ENCODE measurements at places on chromosomes 16 and 17. TPM values are rescaled to one million over a fixed set of nuclear protein-coding genes. Genes with fewer than 3 reads are reported as not detected.

DNA sequence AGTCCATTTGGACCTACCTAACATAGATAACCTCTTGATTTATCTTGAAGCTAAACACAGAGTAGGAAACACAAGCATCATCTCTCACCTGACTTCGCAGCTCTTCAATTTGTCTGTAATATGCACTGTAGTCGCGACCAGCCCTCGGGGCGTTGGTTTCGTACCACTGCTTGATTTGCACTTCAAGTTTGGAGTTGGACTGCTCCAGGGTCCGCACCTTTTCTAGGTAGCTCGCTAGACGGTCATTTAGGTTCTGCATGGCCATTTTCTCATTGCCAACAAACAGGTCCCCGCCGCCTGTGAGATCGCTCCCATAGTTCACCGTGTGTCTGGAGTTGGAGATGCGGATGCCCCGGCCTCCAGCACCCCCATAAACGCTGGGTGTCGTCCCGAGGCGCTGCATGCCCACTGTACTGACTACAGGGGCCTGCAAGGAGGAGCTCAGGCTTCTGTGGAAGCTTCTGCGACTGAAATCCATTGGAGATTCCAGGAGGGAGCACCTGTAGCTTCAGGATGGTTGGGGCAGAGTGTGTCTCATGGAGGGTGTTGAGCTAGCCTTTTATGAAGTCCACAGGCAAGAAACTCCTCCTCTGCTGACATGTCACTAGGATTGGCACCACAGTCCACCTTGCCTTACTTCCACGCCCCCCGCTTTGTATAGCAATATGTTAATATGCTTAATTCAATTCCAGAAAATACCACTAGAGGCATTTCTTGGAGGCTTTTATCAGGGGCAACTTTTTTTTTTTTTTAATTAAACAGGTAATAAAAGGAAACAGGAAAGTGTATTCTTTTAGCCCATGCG, at the start of gene KRT20:
Gene KRT20 (minus strand): TSS at position 535 of the 805 bp plus-strand sequence. CDS start 57 bp downstream, at position 478.
- DNase-seq: no peak
- no peaks in the 10 kb centered on the region for H3K36me3 ChIP-seq
- no peak within 1 kb of the TSS for H3K27ac ChIP-seq
- H3K27me3 ChIP-seq: peaks cover 55% of the 10 kb centered on the region

GRCh38 chr17:72976971-72977770, 115.3 kb downstream of the SLC39A11 start:
- no peak for DNase-seq
- peaks cover 28% of the 10 kb centered on the region for H3K4me1 ChIP-seq
- H3K36me3 ChIP-seq: no peaks in the 10 kb centered on the region
- H3K27me3 ChIP-seq: no peaks in the 10 kb centered on the region
- H3K27ac ChIP-seq: peak overlapping the region; percentile 98

DNA sequence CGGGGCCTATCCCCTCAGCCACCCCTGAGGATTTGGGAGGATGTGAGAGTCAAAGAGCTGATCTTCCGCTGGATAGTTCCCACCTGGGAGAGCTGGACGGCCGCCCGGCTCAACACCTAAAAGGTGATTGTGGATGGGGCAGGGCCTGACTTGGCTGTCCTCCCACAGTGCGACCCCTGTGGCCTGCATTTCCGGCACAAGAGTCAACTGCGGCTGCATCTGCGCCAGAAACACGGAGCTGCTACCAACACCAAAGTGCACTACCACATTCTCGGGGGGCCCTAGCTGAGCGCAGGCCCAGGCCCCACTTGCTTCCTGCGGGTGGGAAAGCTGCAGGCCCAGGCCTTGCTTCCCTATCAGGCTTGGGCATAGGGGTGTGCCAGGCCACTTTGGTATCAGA, 4.5 kb downstream of the BCL6B start:
- H3K4me1 ChIP-seq: peaks cover 7% of the 10 kb centered on the region
- H3K36me3 ChIP-seq: no peaks in the 10 kb centered on the region
- no peak for DNase-seq
- H3K4me3 ChIP-seq: no peak overlapping the region
- peaks cover 11% of the 10 kb centered on the region for H3K27me3 ChIP-seq

GRCh38 chr17:59521465-59522126, 43.8 kb upstream of the DHX40 start:
- peaks cover 4% of the 10 kb centered on the region for H3K4me1 ChIP-seq
- no peaks in the 10 kb centered on the region for H3K36me3 ChIP-seq
- H3K27ac ChIP-seq: peak overlapping the region; percentile 87
- peaks cover 15% of the 10 kb centered on the region for H3K27me3 ChIP-seq
- no peak overlapping the region for H3K4me3 ChIP-seq

GRCh38 chr17:50152736-50153135, 2.3 kb upstream of the PPP1R9B start:
- no peak for DNase-seq
- no peaks in the 10 kb centered on the region for H3K27me3 ChIP-seq
- peaks cover 26% of the 10 kb centered on the region for H3K4me1 ChIP-seq
- H3K4me3 ChIP-seq: no peak overlapping the region

DNA sequence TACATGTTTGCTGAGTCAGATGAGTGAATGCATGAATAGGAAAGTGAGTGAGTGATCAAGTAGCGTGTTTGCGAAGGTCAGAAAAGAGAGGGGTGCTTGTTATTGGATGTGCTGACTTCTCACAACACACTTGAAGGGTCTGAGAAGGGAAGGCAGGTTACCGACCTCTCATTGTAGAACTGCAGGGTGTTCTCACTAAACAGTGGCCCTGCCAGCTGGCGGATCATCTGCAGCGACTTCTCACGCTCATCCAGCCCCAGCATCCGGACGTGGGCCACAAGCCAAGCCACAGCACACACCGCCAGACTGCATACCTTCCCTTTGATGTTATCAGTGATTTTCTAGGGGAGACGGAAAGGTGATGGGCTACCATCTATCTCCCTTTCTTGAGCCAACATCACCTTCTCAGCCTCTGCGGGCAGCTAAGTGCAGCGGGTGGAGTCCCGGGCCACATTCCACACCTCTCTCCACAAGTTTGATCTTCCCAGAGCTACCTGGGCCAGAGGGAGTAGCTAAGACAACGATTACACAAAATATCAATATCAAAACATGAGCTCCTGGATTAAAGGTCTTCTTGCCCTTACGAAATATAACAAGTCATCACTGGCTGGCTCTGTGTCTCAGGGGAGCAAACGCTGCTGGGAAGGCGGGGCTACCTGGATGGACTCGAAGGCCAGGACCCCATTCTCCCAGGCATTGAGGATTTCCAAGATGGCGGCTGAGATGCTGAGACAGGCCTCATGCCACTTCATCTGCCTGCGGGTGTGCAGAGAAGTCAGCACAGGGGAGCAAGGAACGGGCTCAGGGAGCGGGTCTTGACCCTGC, 11.0 kb downstream of the CSF3 start:
- no peak for DNase-seq
- no peak overlapping the region for H3K27ac ChIP-seq
- peaks cover 27% of the 10 kb centered on the region for H3K4me1 ChIP-seq
- no peak overlapping the region for H3K4me3 ChIP-seq

- peak overlapping the region; percentile 43 for H3K27ac ChIP-seq
- peak; percentile 43 for DNase-seq
- peaks cover 14% of the 10 kb centered on the region for H3K4me1 ChIP-seq
- H3K36me3 ChIP-seq: peaks cover 32% of the 10 kb centered on the region
- H3K4me3 ChIP-seq: no peak overlapping the region
Observed at GRCh38 chr16:87406495-87407088, 14.5 kb downstream of the MAP1LC3B start.

- H3K27ac ChIP-seq: no peak overlapping the region
- H3K36me3 ChIP-seq: no peaks in the 10 kb centered on the region
- no peaks in the 10 kb centered on the region for H3K27me3 ChIP-seq
- no peak overlapping the region for H3K4me3 ChIP-seq
Observed at GRCh38 chr16:16909126-16909525, 530.2 kb downstream of the NPIPA7 start.

- peak within 1 kb of the TSS; percentile 79 for H3K27ac ChIP-seq
- H3K4me1 ChIP-seq: peaks cover 25% of the 10 kb centered on the region
- H3K36me3 ChIP-seq: peaks cover 13% of the 10 kb centered on the region
- H3K4me3 ChIP-seq: peak within 1 kb of the TSS; percentile 89
- H3K27me3 ChIP-seq: no peaks in the 10 kb centered on the region
Observed at GRCh38 chr17:29566473-29567303, at the start of gene ABHD15. TSS of gene ABHD15 (minus strand) at chr17:29567037. CDS start at chr17:29566966, 71 bp downstream.

DNA sequence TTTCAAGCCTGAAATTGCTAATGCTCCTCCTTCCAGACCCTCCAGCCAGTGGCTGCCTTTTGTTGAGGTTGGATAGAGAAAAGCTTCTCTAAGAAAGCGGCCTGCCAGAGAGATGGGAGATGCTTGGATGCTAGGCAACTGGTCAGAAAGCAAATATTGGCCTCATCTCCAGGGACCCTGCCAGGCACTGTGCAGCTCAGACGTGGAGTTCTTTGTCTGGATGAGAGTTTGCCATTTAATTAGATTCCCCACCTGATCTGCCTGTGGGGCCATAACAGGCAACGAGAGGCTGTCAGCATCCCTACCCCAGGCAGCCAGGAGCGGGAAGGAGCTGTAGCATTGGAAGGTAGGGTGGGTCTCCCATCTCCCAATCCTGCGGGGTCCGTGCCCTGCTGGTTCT, 52.7 kb downstream of the ASIC2 start:
- H3K4me1 ChIP-seq: peaks cover 3% of the 10 kb centered on the region
- H3K27ac ChIP-seq: no peak overlapping the region
- no peak overlapping the region for H3K4me3 ChIP-seq
- H3K36me3 ChIP-seq: no peaks in the 10 kb centered on the region
- no peak for DNase-seq

DNA sequence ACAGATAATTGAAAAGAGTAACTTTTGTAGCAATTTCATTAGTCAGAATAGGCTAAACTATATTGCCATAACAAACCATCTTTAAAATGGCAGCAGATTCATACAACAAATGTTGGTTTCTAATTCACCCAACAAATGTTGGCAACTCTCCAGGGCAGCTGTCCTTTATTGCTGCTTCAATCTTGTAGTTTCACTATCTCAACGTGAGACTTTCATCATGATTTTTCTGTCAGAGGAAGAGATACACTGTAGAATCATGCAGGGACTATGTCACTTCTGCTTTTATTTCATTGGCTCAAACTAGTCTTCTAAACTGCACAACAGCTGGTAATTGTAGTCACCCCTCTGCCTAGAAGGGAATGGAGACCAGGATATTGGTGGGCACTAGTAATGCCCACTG, 174.2 kb downstream of the TANC2 start:
- DNase-seq: no peak
- no peaks in the 10 kb centered on the region for H3K27me3 ChIP-seq
- no peak overlapping the region for H3K27ac ChIP-seq
- H3K4me3 ChIP-seq: no peak overlapping the region
- no peaks in the 10 kb centered on the region for H3K36me3 ChIP-seq

DNA sequence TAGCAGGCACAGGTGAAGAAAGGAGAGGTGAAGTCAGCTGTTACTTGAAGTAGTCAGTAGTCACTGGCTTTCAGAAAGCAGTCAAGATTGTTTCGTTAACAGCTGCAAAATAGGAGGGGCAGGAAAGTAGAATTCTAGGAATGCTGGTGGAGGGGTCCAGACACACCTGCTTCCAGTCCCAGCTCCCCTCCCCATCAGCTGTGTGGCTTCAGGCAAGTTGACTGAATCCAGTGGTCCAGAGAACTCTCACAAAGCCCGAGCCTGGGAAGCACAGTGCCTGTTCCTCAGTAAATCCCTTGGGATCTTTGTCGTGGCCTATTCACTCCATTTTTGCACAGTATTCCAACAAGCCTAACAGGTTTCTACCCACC, 4.6 kb upstream of the SOCS1 start:
- DNase-seq: no peak
- no peaks in the 10 kb centered on the region for H3K36me3 ChIP-seq
- no peak overlapping the region for H3K27ac ChIP-seq
- H3K4me1 ChIP-seq: peaks cover 18% of the 10 kb centered on the region

DNA sequence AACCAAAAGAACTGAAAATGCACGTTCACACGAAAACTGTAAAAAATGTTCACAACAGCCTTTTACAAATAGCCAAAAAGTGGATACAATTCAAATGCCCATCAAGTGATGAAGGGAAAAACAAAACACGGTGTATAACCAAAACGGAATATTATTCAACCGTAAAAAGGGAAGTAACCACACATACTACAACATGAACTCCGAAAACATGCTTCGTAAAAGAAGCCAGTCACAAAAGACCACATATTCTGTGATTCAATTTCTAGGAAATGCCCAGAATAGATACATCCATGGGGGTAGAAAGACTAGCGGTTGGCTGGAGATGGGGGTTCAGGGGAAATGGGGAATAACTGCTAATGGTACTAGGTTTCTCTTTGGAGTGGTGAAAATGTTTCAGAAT, 81.5 kb upstream of the TRAP1 start:
- no peak for DNase-seq
- no peaks in the 10 kb centered on the region for H3K27me3 ChIP-seq
- H3K4me3 ChIP-seq: no peak overlapping the region
- peaks cover 2% of the 10 kb centered on the region for H3K36me3 ChIP-seq
- peaks cover 42% of the 10 kb centered on the region for H3K4me1 ChIP-seq
- peak overlapping the region; percentile 4 for H3K27ac ChIP-seq

GRCh38 chr17:14334276-14334840, 33.5 kb downstream of the HS3ST3B1 start:
- H3K4me3 ChIP-seq: no peak overlapping the region
- H3K27me3 ChIP-seq: no peaks in the 10 kb centered on the region
- H3K27ac ChIP-seq: peak overlapping the region; percentile 5
- H3K4me1 ChIP-seq: peaks cover 41% of the 10 kb centered on the region
- peaks cover 5% of the 10 kb centered on the region for H3K36me3 ChIP-seq

GRCh38 chr16:76294396-76295214, 17.4 kb downstream of the CNTNAP4 start:
- H3K36me3 ChIP-seq: no peaks in the 10 kb centered on the region
- DNase-seq: no peak
- no peak overlapping the region for H3K27ac ChIP-seq
- no peak overlapping the region for H3K4me3 ChIP-seq
- H3K27me3 ChIP-seq: peaks cover 3% of the 10 kb centered on the region

- peaks cover 5% of the 10 kb centered on the region for H3K36me3 ChIP-seq
- H3K27ac ChIP-seq: no peak overlapping the region
- no peak overlapping the region for H3K4me3 ChIP-seq
- H3K27me3 ChIP-seq: no peaks in the 10 kb centered on the region
Observed at GRCh38 chr16:87304951-87305350, 12.2 kb downstream of the C16orf95 start.

DNA sequence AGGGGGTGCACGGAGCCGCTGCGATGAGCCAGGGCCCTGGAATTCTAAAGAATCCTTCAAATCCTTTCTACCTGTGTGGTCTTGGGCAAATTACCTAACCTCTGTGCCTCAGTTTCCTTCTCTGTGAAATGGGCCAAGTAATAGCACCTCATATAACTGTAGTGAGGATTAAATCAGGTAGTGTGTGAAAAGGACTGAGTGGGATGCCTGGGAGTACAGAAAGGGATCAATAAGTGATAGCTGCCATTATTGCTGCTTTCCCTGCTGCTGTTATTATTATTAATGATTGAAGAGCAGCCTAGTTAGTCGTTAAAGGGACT, 958 bp downstream of the SCNN1G start:
- no peak overlapping the region for H3K4me3 ChIP-seq
- no peak for DNase-seq
- peaks cover 62% of the 10 kb centered on the region for H3K27me3 ChIP-seq
- H3K4me1 ChIP-seq: peaks cover 5% of the 10 kb centered on the region

- H3K36me3 ChIP-seq: no peaks in the 10 kb centered on the region
- DNase-seq: no peak
- H3K4me3 ChIP-seq: no peak overlapping the region
Observed at GRCh38 chr17:46853896-46854444, 2.6 kb downstream of the WNT9B start.

Gene ABAT
- total RNA-seq: 2.1 TPM

Gene KRT33A
- total RNA-seq: not detected

Gene PRSS21
- total RNA-seq: not detected

Gene TOM1L2
- total RNA-seq: 60.2 TPM

Gene ZNF207
- total RNA-seq: 96.8 TPM

Measured in chondrocyte (in vitro differentiated cells).